ENCODE measurements at places on chromosomes 1 and 21. TPM values are rescaled to one million over a fixed set of nuclear protein-coding genes. Genes with fewer than 3 reads are reported as not detected.

- peak; percentile 94 for DNase-seq
Measured at GRCh38 chr1:61079898-61080336, 2.4 kb upstream of the NFIA start.

GRCh38 chr1:26357121-26357602 lies 3.2 kb upstream of the CRYBG2 start:
- DNase-seq, result peak; percentile 62

- DNase-seq, result no peak
Measured at GRCh38 chr1:34688006-34688741, 66.7 kb upstream of the GJB5 start.

DNA sequence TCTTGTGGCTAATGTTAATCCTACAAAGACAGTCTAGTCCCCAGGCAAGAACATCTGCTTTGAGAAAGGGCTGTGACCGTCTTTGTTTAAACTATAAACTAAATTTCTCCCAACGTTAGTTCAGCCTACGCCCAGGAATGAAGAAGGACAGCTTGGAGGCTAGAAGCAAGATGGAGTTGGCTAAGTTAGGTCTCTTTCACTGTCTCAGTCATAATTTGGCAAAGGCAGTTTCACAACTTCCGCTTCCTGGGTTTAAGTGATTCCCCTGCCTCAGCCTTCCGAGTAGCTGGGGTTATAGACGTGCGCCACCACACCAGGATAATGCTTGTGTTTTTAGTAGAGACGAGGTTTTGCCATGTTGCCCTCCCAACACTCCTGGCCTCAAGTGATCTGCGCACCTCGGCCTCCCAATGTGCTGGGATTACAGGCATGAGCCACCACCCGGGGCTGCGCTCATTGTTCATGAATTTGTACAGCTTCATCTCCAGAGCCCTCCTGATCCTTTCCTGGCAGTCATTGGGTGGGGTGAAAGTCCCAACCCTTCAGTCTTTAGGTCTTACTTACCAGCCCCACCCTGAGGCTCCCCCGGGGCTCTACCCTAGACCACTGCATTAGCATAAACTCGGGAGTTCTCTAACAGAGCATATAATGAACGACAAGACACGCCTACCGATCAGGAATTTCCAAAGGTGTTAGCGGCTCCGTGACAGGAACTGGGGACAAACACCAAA lies 4.9 kb upstream of the MASP2 start:
- no peak for DNase-seq

TMOD4 gene
- total RNA-seq, result not detected

AVPR1B gene
- not detected for total RNA-seq

Measured in osteoblast (primary cell).